NCI-H2171 treated with DMSO at 0.1 percent for 48 hours (cell line): ENCODE measurements at places on chromosomes 2 and 18.

GRCh38 chr2:136874258-136874657 is 108.9 kb downstream of the THSD7B start:
- DNase-seq = no peak

GRCh38 chr18:5103286-5103685 is 93.8 kb downstream of the AKAIN1 start:
- DNase-seq = peak; percentile 6

DNA sequence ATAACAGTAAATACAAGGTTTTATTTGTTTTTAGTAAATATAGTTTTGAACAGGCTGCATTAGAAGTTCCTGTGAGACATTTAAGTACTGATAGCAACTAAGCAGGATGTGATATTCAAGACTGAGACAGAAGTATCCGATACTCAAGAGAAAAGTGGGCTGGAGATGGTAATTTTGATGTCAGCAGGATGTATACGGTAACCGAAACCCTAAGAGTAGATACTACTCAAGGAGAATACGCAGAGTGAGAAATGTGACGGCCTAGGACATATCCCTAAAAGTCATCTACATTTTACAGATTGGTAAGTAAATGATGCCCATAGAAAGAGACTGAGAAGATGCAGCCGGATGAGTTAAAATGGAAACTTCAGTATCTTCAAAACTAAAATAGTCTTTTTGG is 115.4 kb downstream of the GORASP2 start:
- no peak for DNase-seq

GRCh38 chr2:1846046-1847015 is 102.0 kb upstream of the PXDN start:
- DNase-seq = no peak

GRCh38 chr18:23587220-23587642 is 925 bp upstream of the NPC1 start:
- no peak for DNase-seq

- no peak for DNase-seq
Observed at GRCh38 chr2:8456151-8457091, 225.4 kb upstream of the ID2 start.

GRCh38 chr2:202015471-202015870 is 18.2 kb upstream of the FZD7 start:
- DNase-seq = no peak

GRCh38 chr2:215260097-215260677 is 51.7 kb upstream of the ATIC start:
- no peak for DNase-seq

- DNase-seq = no peak
Observed at GRCh38 chr18:8176109-8176508, 433.1 kb upstream of the RAB12 start.

DNA sequence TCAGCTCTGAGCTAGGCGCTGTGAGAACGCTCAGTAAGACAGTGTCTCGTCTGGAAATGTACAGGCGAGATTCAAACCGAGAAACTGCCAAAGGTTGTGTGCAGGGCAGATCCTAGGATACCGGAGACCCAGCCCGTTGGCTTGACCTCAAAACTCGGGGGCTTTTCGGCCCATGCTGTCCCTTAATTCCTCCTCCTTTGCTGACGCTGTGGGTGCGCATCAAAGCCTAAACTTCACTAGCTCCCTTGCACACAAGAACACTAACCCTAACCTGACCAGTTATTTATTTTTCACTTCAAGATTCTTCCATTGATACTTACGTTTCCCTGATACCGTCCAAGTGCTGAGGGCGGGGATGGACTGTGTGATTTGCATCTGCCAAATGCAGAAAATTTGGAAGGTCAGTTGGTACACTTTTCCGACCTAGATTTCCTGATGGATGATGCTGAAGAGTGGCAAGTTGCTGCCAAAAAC is 1.0 kb upstream of the AAK1 start:
- no peak for DNase-seq

- no peak for DNase-seq
Observed at GRCh38 chr18:6741786-6742185, 12.3 kb downstream of the ARHGAP28 start.

GRCh38 chr2:108927936-108928659 is 60.9 kb downstream of the EDAR start:
- DNase-seq = peak; percentile 20

- DNase-seq = no peak
Observed at GRCh38 chr2:159904959-159905305, 106.9 kb upstream of the CD302 start.

DNA sequence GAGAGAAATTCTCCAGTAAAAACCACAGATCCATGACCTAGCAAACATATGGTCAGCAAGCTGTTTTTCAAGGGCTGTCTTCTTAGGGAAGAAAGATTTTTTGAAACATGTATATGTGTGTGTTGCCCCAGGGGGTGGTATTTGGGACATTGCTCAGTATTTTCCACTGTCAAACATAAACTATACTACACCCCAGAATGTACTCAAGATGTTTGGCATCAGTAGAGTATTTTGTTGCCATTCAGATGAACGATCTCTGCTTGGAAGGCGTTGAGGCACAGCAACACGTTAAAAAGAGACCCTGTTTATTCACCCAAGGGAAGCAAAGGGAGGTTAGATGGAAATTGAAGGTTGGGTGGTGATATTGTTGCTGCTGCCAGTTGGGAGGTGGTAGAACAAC is 30.0 kb downstream of the EEF1B2 start:
- no peak for DNase-seq

- no peak for DNase-seq
Observed at GRCh38 chr2:191333911-191334357, 88.7 kb downstream of the MYO1B start.

GRCh38 chr18:36211612-36212065 is 24.3 kb downstream of the MOCOS start:
- DNase-seq = no peak

DNA sequence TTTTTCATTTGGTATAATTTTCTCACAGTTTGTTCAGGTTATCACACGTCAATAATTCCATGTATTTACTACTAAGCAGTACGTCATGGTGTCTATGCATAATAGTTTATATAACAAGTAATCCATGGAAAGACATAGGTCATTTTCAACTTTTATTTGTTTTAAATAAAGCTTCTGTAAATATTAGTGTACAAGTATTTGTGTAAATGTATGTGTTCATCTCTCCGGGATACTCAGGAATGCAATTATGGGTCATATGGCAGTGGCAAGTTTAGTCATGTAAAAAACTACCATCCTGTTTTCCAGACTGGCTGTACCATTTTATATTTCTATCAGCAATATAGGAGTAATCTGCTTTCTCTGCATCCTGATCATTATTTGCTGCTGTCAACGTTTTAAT is 231.1 kb upstream of the ZNF804A start:
- DNase-seq = no peak

GRCh38 chr2:219545943-219546352 is 2.1 kb downstream of the TMEM198 start:
- DNase-seq = no peak

- no peak for DNase-seq
Observed at GRCh38 chr2:45458909-45459563, 152.0 kb downstream of the SRBD1 start.

DNA sequence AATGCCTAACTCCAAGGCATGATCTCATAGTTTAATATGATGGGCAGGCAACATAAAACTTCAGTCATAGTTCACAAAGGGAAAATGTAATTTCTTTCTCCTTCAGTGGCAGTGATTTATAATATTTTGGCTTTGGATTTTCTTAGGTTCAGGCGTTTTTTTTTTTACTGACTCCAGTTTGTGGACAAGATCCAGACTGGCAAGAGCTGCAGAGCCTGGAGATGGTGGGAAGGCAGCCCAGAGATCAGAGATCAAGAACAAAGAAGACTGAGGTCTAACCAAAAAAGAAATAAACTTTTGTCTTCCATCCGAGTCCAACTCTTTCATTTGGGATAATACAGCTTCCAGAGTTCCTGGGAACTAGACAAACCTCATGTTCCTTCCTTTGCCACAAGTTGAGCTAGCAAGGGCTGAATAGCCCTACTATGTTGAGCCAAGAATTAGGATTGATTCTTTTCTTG is 215.3 kb upstream of the SETBP1 start:
- no peak for DNase-seq

DNA sequence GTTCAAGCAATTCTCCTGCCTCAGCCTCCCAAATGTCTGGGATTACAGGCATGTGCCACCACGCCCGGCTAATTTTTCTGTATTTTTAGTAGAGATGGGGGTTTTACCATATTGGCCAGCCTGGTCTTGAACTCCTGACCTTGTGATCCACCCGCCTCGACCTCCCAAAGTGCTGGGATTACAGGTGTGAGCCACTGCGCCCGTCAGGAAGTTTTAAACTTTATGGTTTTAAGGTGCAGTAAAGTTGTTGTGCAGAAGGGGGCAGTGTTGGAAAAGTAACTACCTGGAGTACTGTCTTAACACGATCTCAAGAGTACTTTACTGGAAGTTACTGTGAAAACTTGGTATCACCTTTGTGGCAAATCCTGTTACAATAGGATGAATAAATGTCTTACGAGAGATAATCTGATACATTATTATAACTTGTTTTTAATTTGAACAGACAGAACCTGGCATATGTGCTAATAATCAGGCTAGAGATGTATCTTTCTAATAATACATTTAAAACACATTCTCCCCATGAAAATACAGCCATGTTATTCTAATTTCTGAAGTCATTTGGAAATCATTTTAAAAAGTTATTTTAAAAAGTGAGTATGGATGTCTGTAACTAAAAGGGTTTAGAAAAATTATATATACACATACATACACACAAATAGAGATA is 10.8 kb downstream of the SPDYA start:
- peak; percentile 60 for DNase-seq

GRCh38 chr2:26587994-26588393 is 53.2 kb downstream of the CIB4 start:
- DNase-seq = no peak

- no peak for DNase-seq
Observed at GRCh38 chr2:43791035-43791765, 17.4 kb downstream of the DYNC2LI1 start.

GRCh38 chr2:31729442-31730092 is 148.8 kb upstream of the SRD5A2 start:
- peak; percentile 12 for DNase-seq

- no peak for DNase-seq
Observed at GRCh38 chr18:11251229-11251890, 102.0 kb upstream of the PIEZO2 start.

DNA sequence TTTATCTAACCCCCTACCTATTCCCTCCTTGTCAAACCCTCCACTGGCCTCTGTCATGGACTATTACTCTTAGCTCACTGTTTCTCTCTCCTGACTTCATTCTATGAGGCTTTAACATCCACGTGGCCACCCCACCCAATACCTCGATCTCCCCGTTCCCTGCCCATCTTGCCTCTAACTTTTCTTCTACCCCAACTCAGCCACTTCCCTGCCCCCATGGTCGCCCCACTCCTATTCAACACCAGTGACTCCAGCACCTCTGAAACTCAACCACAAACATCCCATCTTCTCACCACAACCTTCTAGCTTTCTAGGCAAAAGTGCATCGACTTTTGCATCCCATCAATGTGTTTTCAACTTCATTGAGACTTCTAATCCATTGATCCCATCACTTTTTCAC is 94.2 kb upstream of the EPAS1 start:
- DNase-seq = no peak

GRCh38 chr2:200471324-200471848 is 38.5 kb downstream of the KCTD18 start:
- DNase-seq = peak; percentile 51

DNA sequence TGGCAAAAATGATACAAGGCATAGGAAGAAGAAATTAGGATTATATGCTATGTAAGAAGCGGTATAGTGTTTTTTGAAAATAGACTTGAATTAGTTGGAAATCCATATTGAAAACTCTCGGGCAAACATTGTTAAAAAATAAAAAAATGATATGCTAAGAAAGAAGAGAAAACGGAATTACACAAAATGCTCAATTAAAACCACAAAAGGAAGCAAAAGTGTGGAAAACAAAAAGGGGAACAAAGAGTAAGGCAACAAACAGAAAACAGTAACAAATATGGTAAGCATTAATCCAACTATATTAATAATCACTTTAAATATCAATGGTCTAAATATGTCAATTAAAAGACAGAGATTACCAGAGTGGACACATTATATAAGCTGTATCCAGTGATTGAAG is 58.4 kb downstream of the TXNL1 start:
- no peak for DNase-seq

GRCh38 chr2:49261781-49262180 is 107.5 kb upstream of the FSHR start:
- no peak for DNase-seq

DNA sequence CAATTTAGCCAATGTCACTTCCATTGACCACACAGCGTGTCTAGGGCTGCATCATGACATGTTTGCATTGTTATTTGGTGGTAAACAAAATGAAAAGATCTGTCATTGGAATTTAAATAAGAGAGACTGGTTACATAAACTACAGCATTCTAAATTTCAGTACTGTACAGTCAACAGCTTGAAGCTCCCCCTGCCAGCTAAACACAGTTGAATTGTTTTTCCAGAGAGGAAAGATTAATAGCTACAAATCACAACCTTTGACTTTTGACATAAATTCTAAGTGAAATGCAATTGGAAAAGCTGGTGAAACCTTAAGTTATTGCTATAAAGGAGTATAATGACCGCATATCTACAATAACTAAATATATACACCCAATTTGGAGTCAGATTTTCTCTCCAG is 1600.0 kb upstream of the ACVR2A start:
- no peak for DNase-seq

- no peak for DNase-seq
Observed at GRCh38 chr2:134133622-134134312, 120.1 kb upstream of the MGAT5 start.

DNA sequence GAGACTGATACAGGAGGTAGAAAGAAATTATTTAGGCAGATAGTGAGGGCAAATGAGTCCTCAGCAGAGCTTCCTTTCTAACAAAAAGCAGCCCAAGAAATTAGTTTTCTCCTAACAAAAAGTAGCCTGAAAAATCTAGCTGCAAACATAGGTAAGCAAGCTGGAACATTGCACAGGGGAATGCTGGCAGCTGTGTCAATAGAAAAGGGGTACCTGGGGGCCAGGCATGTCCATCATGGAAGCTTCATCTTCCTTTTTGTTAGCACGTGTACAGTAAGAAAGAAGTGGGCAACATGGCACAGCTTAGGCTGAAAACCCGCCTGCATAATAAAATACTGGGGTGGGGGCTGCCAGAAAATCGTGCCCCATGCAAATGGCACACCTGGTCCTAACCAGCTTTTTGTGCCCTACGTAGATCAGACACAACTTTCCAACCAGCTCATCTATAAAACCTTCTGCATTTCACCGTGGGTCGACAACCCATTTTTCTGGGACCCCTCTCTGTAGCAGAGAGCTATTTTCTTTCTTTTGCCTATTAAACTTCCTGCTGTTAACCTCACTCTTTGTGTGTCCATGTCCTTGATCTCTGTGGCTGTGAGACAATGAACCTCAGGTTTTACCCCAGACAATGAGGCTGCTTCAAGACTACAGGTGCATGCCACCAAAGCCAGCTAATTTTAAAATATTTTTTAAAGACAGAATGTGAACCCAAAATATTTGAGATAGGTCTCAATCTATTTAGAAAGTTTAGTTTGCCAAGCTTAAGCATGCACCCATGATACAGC is 6.6 kb upstream of the MTHFD2 start:
- DNase-seq = no peak
